CD4-positive, alpha-beta T cell treated with Interleukin-4 for 1 hour (primary cell): ENCODE measurements at places on chromosomes 12 and 14.
A peak's percentile ranks its signal among the peaks of the same experiment; 100 is the strongest.

GRCh38 chr14:27881646-27882045 lies 884.9 kb upstream of the FOXG1 start:
- DNase-seq = no peak

DNA sequence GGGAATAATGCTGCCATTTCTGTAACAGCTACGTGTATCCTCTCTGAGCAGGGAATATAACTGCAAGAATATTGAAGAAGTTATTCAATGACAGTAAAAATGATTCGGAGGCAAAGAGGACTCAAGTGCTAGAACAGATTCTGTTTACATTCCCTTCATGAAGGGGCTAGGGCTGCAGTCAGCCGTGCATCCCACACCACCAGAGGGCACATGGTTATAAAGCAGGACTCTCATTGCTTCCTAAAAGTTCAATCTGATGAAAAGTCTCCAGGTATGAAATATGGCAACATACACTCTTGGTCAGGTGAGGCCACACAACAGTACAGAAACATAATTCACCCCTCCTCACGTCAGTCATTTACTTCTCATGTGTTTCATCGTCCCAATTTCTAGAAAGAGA lies 34.0 kb downstream of the TCHP start:
- peak; percentile 14 for DNase-seq

GRCh38 chr14:68695856-68696255 lies 97.0 kb downstream of the ZFP36L1 start:
- DNase-seq = no peak

DNA sequence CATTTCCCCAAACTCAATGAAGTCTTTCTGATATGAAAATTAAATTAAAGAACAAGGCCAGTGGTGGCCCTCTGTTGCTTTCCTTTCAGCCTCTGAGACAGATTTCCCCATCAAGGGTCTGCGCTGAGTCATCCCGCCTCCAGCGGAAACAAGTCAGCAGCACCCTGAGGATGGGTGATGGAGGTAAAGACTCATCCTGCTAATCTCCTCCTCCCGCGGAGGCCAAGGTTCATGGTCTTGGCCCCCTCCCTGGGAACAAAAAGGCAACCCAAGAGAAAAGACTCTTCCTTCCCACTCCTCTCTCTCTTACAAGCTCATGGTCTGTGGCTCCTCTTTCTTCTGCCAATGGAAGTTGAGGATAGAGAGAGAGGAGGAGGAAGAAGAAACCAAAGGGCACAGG lies 9.0 kb upstream of the NUMB start:
- DNase-seq = peak; percentile 71

DNA sequence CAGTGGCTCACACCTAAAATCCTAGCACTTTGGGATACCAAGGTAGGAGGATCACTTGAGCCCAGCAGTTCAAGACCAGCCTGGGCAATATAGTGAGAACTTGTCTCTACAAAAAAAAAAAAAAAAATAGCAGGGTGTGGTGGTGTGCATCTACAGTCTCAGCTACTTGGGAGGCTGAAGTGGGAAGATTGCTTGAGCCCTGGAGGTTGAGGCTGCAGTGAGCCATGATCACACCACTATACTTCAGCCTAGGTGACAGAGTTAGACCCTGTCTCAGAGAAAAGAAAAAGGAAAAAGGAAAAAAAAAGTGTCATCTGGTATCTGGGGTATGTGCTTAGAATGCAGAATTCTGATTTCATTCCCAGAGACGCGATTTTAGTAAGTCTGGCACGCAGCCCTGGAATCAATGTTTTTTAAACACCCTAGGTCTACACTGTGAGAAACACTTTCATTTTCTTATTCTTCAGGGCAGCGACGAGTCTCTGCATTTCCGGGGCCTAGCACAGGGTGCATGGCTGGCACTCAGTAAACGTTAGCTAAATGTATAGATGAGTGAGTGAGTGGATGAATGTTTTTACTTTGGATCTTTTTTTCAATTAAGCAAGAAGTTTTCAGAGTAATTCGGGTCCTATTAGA lies 243.8 kb upstream of the PWP1 start:
- peak; percentile 15 for DNase-seq

DNA sequence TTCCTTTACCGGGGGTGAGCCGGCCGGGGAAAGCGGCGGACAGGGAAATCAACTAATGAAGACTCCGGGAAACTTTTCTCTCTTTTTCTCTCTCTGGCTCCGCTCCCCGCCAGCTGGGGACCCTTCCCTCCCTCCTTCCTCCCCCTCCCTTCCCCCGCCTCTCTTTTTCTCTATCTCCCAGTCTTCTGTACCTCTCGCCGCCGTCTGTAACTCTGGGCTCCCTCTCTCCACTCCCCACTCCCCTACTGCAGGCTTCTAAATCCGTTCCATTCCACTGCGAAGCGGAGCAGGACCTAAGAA lies 6.9 kb upstream of the HOXC11 start:
- no peak for DNase-seq

- DNase-seq = no peak
These were observed 3.3 kb upstream of the ADAM20 start for GRCh38 chr14:70538087-70538486.

DNA sequence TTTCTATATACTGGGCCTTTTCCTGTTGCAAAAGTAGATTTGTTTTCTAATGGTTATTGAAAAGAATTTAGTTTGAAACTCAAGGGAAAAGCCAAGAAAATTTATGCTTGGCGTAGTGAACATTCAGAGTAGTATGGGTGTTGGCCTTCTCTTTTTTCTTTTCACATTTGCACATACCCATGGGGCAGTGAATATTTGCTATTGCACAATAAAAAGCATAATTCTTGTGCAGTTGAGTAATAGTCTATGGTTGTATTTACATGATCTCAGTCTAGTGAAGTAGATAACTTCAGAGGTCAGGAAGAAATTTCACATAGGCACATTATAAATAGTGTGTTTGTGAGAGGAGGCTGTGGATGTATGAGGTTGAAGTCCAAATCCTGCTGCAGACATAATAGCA lies 158.1 kb downstream of the FLRT2 start:
- DNase-seq = no peak

GRCh38 chr14:92549105-92549858 lies 35.7 kb downstream of the RIN3 start:
- no peak for DNase-seq

DNA sequence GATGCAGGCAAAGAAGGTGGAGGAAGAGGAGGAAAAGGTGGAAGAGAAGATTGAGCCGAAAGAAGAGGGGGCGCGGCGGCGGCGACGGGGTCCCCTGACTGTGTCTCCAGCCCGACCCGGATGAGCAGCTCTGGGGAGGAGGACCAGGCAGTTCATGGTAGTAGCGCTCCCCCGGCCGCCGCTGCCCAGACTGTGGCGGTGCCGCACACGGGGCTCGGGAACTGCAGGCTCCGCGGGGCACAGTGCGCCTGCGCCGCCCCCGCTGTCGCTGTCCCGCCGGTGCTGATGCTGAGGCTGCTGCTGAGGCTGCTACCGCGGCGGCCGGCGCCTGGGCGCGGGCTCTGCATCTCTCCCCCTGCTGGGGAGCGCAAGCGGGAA lies at the start of gene KCNH5:
Gene KCNH5, minus strand, starts transcription at position 225 of the 378 bp plus-strand sequence. CDS start 272 bp downstream, outside the sequence.
- DNase-seq = no peak

DNA sequence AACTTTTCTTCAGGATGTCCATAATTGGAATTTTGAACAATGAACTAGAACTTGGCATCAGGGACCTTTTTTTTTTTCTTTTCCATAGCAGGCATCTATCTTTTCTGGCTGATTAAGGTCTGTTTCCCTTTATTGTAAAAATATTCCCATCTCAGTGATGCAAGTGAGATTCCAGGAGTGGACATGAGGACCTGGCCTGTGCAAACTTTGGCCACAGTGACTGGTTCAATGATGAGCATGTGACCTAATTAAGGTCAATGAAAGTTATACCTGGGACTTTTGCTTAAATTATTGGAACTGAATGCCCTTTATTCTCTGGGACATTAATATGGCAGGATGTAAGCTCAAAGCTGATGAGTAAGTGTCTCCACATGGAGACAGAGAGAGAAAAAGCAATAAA lies 83.8 kb downstream of the DIO2 start:
- DNase-seq = no peak

DNA sequence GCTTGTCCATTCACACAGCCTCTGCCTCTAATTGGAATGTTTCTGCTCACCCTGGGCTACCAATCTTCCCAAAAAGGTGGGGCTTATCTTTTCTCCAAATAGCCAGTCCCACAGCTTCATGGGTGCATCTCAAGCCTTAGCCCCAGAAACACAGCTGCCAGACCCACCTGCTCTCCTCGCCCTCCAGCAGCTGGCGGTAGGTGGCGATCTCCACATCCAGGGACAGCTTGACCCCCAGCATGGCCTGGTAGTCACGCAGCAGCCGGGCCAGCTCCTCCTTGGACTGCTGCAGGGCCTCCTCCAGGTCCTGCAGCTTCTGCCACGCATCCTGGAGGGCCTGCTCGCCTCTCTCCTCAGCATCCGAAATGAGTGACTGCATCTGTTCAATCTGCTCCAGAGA lies 11.1 kb downstream of the KRT77 start:
- DNase-seq = no peak

DNA sequence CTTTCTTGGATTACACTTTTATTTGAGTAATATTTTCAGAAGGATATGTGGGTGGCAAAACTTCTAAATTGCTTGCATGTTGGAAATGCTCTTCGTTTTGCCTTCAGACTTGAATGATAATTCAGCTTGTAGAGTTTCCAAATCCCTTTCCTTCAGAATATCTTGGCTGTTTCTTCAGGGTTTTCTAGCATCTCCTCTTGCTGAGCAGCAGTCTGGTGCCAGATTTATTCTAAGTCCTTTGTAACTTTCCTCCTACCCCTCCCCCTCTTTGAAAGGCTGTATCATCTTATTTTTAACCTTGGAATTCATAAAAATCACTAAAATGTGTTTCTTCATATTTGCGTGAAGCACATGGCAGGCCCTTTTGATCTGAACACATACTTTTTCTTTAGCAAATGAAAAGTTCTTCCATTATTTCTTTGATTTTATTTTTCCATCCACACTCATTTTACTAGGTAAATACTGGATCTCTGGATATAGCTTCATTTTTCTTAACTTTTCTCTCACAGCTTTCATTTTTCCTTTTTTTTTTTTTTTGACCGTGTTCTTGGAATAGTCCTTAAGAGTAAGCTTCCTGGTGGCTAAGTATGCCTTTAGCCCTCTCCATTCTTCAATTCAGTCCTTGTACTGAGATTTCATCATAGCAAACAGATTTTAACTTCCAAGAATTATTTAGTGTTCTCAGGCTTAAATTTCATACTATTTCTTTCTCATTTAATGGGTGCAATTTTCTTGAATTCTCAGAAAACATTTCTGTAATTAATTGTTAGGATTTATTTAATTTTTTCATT lies 102.0 kb downstream of the SLC38A4 start:
- no peak for DNase-seq

DNA sequence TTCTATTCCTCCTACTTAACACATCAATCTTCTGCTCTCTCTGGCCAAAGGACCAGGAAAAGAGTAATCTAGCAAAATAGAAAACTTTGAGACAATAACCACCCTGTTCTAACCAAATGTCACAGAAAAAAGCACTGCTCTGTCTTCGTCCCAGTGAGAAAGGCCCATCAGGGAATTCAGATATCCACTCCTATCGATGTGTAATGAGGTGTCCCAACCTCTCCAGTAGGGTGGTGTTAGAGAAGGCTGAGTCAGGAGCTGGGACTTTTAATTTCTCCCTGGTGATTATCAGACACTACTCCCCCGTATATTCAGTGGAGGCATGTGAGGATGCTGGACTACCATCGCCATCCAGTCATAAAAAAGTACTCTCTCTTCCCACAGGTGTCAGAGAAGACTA lies 130.3 kb downstream of the TMTC3 start:
- no peak for DNase-seq

GRCh38 chr14:34103176-34103575 lies 152.3 kb upstream of the EGLN3 start:
- no peak for DNase-seq

DNA sequence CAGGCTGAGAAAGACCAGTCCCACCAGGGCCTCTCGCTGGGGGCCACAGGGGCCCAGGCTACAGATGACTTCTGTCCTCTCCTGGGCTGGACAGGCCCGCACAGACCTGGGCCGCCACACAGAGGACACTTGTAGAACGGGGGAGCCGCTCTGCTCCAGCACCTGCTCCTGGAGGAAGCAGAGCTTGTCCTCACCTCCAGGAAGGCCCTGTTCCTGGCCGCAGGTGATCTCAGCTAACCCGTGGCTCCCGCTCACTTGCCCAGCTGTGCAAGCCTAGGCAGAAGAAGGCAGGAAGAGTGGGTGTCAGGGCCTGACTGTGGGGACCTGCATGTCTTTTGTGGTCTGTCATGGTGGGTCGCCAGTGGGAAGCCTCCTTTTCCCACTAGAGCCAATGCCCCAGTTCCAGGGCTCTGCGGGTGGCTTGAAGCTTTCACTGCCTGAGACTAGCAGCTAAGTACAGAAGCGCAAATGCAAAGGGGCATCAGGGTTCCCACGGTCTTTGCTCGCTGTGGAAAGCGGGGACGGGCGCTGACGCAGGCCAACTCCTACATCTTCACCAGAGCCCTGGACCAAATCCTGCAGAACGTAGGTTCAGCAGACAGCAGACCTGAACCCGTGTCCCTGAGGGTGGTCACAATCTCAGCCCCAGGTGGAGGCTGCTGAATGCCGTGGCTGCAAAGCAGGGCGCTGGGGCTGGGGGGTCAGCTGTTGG lies 8.8 kb upstream of the CEP170B start:
- no peak for DNase-seq

- no peak for DNase-seq
These were observed 45.0 kb downstream of the ANO6 start for GRCh38 chr12:45260854-45261253.

DNA sequence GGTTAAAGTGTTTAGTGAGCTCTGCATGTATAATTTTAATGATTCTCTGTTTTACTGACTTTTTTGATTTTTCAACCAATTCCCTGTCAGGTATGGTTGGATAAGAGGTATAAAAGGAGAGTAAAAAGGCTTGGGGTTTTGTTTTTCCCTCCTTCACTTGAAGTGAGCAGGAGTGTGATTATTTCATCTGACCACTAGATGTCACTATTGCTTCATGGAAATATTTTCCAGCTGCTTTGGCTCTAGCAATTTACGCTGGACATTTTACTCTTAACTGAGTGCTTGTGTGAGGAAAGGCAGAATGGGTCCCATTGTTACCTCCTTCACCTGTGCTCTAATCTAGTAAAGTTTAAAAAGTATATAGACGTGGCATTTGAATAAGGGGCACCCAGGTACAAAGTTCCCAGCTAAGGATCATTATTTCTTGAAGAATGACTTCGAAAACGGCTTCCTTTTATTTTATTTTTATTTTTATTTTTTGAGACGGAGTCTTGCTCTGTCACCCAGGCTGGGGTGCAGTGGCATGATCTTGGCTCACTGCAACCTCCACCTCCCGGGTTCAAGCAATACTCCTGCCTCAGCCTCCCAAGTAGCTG lies 66.5 kb downstream of the TBC1D30 start:
- DNase-seq = no peak

GRCh38 chr12:54075974-54076373 lies 22.3 kb downstream of the HOXC4 start:
- DNase-seq = no peak

GRCh38 chr14:93430315-93431035 lies at the start of gene UNC79:
TSS of gene UNC79 (plus strand) at chr14:93430939. CDS start at chr14:93431030, 91 bp downstream.
- no peak for DNase-seq

GRCh38 chr12:87930033-87930432 lies 99.2 kb downstream of the C12orf50 start:
- no peak for DNase-seq

- DNase-seq = no peak
These were observed 8.7 kb upstream of the KTN1 start for GRCh38 chr14:55571125-55571889.

GRCh38 chr14:95254288-95254687 lies 65.4 kb downstream of the CLMN start:
- DNase-seq = no peak
